ENCODE measurements at places on chromosomes 11 and 22.

GRCh38 chr11:86435711-86436110, 61.0 kb downstream of the CCDC81 start:
- no peak for DNase-seq

DNA sequence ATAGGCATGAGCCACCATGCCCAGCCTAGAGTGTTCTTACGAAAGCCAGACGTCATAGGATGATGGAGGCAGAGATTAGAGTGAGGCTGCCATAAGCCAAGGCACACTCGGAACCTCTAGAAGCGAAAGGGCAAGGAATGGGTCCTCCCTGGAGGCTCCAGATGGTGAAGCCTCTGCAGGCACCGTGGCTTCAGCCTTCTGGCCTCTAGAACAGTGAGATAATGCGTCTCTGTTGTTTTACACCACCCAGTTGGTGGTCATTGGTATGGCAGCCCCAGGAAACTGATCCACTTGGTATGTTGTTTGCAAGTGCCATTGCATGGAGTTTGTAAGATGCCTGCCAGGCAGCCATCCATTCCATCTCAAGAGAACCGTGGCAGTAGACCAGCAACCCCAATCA, 791.0 kb downstream of the TBC1D22A start:
- DNase-seq, result no peak

- DNase-seq, result no peak
These were observed 108.0 kb downstream of the MAML2 start for GRCh38 chr11:96234866-96235441.

DNA sequence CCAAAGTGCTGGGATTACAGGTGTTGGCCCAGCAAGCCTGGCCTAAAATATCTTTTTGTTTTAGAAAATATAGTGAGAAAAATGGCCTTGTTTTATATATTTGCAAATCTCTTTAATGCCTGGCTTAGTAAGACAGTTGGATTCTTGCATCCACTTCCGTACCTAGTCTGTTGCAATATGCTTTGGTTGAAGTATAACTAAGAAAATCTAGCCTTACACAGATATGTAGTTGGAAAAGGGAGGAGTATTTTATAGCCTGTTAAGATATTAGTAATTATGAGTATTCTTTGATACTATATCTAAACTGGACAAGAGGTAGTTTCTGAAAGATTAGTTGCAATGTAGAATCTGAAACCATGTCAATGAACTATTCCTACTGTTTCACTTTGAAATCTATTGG, 65.1 kb downstream of the ZNRF3 start:
- DNase-seq, result no peak

DNA sequence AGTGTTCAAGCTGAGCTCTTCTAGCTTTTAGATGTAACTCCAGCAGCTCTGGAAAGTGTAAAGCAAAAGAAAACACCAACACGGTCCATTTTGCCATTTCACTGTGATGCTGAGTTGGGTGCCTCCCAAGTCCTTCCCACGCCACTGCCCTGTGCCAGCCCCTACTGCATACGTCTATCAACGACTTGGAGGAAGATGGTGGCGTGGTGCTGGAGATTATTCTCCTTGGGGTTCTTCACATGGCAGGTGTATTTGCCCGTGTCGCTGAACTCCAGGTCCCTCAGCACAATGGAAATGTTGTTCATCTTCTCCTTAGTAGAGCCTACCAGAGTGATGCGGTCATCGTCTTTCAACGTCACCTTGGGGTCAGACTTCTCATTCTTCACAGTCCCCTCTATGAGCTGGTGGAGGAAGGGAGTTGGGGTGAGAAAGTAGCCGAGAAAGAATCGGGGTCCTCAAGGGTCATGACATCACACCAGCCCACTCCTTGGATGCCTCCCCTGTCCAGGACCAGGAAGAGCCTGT, 8.9 kb downstream of the SCN4B start:
- no peak for DNase-seq

Measured in HuH-7.5 (cell line).